LoVo (cell line): ENCODE measurements at places on chromosomes 13 and 19.
A peak's percentile ranks its signal among the peaks of the same experiment; 100 is the strongest.

DNA sequence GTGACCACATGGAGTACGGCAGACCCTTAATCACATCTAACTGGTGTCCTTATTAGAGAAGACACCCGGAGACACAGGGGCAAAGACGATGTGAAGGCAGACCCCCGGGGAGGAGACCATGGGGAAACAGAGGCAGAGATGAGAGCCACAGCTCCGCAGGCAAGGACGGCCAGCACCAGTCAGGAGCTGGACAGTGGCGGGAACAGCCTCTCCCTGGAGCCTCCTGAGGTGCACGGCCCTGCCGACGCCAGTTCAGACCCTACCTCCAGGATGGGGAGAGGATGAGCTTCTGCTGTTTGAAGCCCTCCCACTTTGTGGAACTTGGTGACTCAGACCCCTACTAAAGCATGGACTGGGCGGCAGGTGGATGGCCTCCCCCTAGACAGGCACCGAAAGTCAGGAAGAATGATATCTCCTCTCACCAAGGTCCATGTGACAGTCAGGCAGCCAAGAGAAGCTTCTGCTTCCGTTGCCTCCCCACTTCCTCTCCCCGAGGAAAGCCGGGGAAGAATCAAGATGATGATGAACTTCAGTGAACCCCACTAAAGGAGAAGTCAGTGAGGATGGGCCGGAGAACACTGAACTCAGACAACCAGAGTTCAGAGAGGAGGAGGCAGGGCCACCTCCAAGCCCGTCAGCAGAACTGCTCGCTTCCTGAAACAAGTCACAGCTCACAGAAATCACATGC, 25.4 kb downstream of the RAB20 start:
- no peak for DNase-seq

DNA sequence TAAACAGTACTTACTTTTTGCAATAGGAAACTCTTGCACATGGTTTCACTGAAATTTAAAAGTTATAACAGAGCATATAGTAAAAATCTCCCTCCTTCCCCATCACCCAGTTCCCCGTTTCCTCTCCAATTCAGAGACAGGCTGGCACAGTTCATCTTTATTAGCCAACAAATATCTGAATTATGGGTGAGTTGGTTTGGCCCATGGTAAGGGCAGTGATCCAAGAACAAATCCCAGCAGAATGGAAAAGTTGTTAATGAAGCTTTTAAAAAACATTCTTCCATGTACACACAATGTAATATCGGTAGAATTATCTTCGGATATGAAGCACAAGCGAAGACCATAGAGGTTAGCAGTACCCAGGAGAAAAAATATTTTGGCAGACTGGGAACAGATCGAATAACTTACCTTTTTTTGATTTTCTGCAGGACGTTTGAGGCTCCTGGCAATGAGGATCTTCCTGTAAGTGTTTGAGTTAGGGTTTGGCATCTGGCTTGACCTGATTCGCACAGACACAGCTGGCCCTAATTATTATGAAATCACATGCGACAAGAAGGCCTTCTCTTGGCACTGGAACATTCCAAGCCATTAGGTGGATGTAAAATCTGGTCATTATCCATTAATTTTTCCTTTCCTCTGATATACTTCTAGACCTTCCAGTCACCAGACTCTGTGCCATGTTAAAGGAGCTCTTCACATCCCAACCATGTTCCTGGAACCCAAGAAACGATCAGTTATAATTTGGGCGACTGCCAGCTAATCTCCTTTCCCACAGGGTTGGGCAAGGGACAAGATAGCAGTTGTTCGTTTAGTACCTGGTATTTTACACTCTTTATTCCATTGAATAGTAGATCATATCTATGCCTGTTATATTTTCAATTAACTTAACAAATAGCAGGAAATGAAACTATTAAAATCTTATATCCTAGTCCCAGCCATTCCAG, 139.4 kb upstream of the TSC22D1 start:
- DNase-seq = no peak

GRCh38 chr19:33740811-33741396, 55.8 kb upstream of the KCTD15 start:
- peak; percentile 38 for DNase-seq

GRCh38 chr13:93305886-93306285, 79.3 kb downstream of the GPC6 start:
- DNase-seq = no peak

DNA sequence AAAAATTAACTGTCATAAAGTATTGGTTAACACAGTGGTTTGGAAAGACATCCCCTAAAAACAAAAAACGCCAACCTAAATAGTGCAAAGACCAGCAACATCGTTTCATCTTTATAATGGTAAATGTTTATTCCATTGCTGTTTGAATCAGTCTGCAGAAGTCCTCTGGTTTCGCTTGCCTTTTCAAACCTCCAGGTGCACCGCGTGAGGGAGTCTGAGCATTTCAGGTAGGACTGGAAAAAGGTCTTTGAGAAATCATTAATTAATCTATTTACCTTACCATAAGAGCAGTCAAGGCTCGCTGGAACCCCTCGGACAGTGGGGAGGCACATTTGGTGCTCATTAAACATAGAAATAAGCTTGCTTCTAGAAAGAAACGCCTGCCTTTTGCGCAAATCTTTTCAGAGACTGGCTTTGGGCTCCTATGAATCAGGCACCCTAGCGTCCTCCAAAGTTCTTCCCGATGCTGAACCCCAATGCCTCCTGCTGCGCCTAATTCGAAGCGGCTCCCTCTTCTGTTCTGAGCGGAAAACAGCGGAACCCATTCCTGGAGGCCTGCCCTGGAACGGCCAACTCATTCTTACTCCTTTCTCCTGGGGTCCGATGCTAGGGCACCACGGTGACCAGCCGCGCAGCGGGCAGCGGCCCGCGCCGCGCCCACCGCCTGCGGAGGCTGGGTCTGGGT, 951 bp upstream of the MTUS2 start:
- no peak for DNase-seq

- DNase-seq = no peak
These were observed 19.7 kb downstream of the ZNF433 start for GRCh38 chr19:12015753-12016116.

- no peak for DNase-seq
These were observed 58.3 kb upstream of the MEDAG start for GRCh38 chr13:30847650-30848307.

DNA sequence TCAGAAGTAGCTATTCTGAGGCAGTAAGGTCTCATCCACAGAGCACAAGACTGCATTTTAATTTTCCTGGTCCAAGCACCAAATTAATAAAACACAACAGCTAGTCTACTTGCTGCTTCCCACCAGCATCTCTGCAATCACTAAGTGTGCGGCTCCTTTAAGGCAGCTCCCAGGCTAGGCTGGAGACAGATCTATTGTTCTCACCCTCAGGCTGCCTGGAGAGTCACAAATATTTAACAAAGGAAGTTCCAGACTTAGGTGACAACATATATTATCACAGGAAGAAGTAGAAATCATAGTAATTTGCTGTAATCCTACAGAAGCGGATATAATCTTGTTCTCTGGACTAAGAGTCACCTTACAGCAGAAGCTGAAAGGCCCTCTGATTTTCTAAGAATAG, 2.2 kb upstream of the EID2 start:
- DNase-seq = no peak

GRCh38 chr13:28601581-28601980, 57.3 kb upstream of the POMP start:
- no peak for DNase-seq

- DNase-seq = no peak
These were observed 32.9 kb downstream of the ZDHHC20 start for GRCh38 chr13:21426238-21426637.

- no peak for DNase-seq
These were observed 159.0 kb downstream of the RFC3 start for GRCh38 chr13:33976965-33977364.

DNA sequence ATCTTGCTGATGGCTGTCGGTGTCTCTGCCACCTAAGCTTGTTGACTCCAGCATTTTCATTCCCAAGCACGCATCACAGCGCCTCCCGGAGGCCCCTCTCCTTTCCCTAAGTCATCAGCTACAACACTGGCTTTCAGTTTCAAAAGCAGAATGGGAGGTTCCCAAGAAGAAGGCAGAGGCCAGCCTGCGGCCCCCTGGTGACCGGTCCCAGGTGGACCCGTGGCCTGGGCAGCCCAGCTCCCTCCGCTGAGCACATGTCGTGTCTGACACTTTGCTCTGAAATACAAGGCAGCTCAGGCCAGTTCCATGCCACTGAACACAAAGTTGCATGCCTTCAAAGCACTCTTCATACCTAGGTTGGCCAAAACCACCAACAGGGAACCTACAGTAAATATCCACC, 8.5 kb downstream of the MLLT1 start:
- no peak for DNase-seq

- DNase-seq = no peak
These were observed 14.8 kb downstream of the CHERP start for GRCh38 chr19:16527334-16527935.

DNA sequence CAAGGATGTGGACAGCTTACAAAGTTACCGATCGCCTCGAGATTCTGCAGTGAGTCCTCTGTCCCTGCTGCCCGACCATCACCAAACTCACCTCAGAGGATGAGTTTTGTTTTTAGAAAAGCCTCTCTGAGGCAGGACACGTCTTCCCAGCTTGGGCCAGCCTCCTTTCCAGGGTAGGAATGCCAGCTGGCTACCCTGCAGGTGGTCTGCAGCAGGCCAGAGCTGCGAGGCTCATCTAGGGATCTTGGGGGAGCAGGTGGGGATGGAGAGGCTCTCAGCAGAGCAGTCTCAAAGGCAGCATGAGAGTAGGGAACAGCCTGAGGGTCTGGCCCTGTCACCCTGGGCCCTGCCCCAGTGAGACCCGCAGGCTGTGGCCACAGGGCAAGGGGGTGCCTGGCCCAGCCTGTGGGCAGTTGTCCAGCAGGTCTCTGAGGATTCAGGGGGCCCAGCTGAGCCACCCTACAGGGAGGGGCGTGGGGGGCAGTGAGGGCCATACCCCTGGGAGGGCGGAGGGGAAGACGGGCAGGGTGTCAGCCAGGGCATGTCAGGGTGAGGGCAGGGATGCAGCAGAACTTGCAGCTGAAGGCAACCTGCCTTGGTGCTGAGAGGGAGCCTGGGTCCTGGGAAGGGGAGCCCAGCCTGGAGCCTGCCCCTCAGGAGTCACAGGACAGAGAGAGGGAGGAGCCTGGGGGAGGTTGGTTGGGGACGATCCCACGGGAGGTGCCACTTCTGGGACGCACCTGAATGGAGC, 57.3 kb upstream of the TPM4 start:
- no peak for DNase-seq

DNA sequence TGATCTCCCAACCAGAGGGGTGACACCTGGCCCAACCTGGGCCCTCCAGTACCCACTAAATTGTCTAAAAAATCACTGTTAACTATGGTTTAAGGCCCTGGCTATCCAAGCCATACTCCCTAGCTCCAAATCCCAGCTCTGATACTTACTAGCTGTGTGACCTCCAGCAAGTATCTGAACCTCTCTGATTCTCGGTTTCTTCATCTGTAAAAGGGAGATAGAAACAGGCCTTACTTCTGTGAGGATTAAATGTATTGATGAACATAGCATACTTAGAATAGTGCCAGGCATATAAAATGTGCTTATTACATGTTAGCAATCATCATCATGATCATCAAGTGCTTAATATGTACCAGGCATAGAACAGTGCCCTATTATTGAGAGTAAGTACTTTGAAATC, 4.7 kb downstream of the LRFN1 start:
- no peak for DNase-seq

DNA sequence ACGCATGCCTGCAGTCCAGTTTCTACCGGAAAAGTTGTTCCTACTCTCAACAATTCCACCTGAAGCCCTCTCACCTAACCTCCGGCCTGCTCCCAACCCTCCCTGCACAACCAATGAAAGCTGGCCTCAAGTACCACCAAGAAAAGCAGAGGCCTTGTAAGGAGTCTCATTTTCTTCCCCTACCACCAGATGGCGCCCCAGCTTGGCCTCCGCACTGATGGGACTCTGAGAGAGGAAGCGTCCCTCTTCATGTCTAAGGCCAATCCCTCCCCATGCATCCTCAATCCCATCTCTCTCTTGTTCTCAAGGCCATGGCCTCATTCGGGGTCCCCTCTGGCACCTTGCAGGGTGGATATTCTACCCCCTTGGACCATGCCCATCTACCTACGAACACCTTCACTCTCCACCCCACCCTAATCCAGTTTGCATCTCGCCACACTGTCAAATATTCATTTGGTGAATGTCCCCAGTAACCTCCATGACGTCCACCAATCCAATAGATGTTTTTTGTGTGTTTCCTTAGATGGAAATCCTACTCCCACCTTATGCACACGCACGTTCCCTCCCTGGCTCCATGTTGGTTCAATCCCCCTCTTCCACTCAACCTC, 412.8 kb downstream of the ZNF536 start:
- peak; percentile 2 for DNase-seq

- no peak for DNase-seq
These were observed 201.0 kb downstream of the FGF9 start for GRCh38 chr13:21871919-21872318.

GRCh38 chr19:6740589-6741343, 1.3 kb downstream of the TRIP10 start:
- DNase-seq = no peak

GRCh38 chr19:18070181-18070580, 16.6 kb downstream of the IL12RB1 start:
- no peak for DNase-seq

DNA sequence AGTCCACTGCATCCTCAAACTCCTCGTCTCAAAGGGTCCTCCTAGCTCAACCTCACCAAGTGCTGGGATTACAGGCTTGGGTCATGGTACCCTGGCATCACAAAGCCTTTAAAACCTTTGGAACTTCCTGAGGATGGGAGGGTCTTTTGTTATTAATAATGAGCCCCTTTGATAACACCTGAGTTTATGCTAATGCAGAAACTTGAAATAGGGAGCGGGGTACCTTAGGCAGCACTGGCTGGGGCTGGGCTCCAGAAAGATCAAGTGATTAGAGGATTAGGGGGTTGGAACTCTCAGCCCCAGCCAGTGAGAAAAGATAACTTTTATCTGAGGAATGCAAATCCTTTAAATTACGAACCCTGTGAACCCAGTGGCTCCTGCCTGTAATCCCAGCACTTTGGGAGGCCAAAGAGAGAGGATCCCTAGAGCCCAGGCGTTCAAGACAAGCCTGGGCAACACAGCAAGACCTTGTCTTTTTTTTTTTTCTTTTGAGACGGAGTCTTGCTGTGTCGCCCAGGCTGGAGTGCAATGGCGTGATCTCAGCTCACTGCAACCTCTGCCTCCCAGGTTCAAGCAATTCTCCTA, 9.3 kb upstream of the PSPC1 start:
- no peak for DNase-seq

DNA sequence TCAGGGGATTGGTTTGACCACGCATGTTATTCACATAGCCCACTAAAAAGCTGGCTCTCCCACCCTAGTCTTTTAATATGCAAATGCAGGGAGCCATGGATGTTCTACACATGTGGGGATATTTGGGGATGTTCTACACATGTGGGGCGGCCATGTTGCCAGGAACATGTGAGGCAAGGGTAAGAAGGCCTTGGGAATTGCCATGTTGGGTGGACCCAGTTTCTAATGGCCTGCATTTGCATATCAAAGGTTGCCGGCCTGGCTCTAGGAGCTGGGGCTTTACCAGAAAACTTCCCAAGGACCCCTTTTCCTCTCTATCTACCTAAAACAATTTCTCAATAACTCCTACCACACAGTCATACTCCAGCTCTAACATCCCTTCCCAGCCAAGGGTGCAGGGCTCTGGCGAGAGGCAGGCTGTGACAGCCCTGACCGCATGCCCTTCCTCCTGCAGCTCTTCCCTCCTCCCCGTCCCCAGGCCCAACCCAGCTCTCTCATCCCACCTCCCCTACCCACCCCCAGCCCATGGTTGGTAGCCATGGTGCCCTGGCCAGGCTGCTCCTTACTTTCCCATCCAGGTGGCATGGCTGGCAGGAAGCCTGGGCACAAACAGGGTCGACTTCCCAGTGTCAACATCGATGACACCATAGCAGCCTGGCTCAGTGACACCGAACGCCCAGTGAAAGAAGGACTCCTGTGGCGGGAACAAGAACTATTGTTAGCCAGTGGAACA, 11.0 kb downstream of the PEPD start:
- no peak for DNase-seq
